ENCODE measurements at places on chromosomes 5 and 9.
A peak's percentile ranks its signal among the peaks of the same experiment; 100 is the strongest.

DNA sequence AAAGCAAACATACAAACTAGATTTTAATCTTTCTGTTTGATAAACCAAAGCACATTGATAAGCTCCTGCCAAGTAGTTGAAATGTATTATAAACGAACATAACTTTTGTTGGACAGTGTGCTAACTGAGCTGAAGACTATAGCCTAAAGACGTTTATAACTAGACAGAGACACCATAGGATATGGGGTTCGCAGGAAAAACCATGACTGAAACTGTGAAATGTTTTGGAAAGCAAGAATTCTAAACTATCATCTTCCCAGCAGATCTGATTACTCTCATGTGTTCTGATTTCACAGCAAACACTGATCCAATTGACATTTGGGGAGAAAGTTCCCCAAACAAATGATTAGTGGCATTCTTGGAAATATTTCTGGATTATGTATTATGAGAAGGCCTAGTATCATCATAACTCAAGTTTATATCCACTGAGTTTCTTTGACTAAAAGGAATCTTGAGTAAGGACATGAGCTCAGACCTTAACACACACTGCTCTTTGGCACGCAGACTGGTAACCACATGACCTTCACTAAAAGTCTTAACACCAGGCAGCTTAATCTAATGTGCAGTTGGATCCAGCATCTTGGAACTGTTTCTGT, 375.2 kb downstream of the ZNF608 start:
- DNase-seq = no peak

- no peak for DNase-seq
Measured at GRCh38 chr9:25936031-25936430, 257.8 kb upstream of the TUSC1 start.

GRCh38 chr9:26375448-26375847, 517.2 kb downstream of the CAAP1 start:
- DNase-seq = no peak

- DNase-seq = peak; percentile 63
Measured at GRCh38 chr5:124692324-124692723, 54.1 kb downstream of the ZNF608 start.

DNA sequence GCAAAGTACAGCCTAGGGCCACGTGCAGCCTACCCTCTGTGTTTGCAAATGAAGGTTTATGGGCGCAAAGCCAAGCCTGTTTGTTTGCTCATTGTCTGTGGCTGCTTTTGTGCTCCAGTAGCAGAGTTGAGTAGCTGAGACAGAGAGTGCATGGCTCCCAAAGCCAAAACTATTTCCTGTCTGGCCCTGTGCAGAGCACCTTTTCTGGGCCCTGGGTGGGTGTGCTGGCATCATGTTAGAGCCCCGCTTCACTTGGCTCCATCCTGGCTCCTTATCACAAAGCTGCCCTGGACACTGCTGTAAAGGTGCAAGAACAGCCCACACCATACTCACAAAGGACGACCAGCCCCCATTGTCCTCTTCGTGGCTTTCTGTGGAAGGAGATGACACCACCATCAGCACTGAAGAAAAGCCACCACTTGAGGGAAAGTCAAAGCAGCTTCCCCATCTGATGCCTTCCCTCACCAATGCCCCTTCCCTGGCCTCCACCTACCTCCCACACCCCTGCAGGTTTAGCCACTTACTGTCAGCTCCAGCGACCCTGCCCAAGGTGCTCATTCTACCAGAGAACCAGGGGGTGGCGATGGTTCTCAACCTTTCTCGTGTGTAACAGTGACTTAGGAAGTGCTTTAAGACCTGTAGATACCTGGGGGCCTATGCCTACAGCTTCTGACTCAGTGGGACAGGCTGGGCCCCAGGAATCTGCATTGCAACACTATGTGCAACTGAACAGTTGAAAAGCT, 23.4 kb downstream of the LCP2 start:
- no peak for DNase-seq

DNA sequence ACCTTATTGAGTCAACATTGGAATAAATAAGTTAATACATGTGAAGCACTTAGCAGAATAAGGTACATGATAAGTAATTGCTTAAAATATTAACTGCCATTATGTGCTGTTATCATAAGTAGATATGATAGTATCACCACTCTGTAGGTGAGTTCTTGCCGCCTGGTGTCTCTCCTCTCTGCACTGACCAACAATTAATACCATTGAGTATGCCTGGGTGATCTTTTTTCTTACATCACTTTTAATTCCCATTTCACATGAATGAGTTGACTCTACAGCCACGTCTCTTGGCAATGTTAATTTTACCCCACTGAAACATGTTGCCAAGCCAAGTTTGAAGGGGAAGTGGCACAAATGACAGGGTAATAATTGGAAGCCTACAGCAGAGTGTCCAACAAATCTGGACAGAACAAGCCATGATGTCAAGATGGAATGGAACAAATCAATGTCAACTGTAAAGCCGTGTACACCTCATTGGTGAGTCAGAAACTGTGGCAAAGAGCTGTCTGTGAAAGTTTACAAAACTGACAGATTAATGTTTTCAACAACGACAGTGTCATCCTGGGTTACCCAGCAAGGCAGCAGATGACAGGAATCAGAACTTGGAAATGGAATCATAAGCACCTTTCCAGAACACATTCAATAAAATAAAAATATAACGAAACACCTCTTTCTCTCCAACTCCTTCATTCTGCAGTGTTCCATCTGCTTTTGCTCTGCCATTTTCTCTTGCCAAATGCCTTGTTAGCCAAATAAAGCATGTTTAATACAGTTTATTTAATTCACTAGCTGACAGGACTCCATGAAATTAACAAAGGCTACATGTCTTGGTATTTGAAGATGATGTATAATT, 330.9 kb downstream of the CTNND2 start:
- DNase-seq = peak; percentile 90

DNA sequence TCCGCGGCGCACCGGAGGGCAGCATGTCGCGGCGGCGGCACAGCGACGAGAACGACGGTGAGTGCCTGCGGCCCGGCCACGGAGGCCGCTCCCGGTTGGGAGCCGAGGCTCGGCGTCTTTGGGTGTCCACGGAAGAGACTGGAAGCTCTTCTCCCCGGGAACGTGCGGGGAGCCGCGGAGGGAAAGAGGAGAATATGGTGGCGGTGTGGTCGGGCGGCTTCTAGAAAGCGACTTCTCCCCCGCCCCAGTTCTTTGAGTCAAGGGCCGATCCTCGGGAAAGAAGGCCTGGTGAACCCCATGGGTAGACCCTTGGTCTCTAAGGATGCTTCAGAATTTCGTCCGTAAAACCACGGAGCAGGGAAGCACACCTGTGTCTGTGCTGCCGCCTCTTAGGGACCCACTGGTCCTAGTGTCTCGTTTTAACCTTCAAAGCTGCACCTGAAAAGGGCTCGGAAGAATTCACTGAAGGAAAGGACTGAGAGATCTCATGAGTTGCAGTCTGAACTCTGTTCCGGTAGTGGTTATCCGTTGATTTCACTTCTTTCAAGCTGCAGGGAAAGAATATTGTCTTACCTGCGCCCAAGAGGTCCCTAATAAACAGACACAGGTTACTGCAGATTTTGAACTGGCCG, 354 bp downstream of the NCBP1 start:
- no peak for DNase-seq

DNA sequence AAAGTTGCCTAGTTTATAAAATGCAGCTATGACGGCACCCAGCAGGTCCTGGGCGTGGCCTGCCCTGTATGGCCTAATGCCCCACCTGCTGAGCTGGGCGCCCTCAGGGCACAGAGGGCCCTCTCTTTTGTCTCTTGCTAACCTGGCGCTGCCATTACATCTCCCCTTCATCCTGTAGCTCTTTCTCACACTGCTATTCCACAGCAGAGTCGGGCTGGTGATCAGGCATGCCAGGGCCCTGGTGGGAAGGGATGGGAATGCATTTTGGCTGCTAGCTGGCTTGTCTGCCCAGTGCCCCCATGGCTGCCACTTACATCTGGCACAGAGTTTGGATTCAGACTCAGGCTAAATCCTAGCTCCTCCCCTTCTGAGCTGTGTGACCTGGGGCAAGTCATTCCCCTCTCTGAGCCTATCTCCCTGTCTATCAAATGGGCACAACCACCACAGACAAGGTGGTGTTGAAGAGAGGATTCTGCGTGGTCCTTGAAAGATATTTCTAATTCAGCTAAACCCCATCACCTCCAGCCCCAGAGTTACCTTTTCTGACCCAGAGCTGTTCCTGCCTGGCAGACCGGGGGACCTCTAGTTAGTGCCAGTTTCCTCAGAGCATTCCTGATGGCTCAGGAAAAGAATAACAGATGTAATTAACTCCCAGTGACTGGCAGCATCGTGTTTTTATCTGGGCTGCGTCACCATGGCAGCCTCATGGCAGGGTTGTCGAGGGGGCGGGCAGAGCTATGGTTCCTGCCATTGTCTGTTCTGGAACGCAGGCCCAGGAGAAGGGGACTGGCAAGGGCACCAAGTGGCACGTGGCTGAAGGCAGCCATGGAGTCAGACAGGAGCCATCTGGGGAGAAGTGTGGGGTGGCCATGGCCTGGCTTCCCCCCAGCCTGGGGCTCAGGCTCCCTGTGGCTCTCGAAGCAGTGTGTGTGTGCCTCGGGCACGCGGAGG, 6.3 kb downstream of the PRR7 start:
- DNase-seq = peak; percentile 11

DNA sequence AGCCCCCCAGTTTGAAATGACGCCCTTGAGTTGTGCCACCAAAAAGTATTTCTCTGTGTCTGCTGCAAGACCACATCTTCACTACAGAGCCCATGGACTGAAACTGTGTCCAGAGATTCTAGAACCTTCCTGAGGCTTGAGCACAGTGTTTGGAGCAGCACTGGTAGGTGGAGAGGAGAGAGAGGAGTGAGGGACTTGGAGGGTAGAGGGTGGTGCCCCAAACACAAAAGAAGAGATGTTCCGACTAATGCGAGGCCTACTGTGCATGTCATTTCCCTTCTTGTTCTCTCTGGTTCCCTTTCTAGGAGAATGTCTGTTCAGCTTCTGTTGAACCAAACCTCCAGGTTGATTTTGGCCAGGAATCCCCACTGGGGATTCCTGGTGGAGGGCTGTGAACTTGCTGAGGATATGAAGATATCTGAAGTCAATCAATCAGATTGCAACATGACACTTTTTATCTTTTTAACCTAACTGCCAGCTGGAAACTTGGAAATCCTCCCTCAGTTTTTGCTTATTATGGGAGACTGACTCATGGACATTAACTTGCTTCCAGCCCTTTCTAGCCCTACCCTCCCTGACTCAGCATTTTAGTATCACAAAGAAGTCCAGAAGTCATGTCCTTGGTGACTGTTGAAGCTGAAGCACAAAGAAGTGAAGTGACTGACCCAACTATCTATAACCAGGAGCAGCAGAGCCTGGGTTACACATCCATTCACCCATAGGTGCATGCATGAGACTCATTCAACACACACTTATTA, 154.5 kb downstream of the NR3C1 start:
- no peak for DNase-seq

- no peak for DNase-seq
Measured at GRCh38 chr9:93326056-93326455, 125.4 kb upstream of the FAM120A start.

DNA sequence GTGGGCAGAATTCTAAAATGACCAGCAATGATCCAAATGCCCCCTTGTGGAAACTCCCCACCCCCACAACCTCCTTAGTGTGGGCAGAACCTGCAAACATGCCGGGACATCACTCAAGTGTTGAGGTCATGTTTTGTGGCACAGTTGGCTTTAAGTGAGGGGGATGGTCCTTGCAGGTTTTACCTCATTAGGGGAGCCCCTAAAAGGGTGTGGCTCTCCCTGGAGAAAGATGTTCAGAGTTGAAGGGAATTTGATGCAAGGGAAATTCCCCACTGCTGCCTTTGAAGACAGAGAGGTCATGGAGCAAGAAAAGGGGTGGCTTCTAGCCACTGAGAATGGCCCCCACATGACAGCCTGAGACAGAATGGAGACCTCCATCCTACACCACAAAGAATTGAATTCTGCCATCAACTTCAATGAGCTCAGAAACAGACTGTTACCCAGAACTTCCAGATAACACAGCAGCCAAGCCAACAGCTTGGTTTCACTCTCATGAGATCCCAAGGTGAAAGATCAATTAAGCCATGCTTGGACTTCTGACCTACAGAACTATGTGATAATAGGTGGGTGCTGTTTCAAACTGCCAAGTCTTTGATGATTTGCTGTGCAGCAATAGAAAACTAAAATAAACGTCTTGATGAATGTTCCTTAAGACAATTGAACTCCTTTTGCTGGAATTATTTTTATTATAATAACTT, 103.4 kb downstream of the MED10 start:
- DNase-seq = no peak

DNA sequence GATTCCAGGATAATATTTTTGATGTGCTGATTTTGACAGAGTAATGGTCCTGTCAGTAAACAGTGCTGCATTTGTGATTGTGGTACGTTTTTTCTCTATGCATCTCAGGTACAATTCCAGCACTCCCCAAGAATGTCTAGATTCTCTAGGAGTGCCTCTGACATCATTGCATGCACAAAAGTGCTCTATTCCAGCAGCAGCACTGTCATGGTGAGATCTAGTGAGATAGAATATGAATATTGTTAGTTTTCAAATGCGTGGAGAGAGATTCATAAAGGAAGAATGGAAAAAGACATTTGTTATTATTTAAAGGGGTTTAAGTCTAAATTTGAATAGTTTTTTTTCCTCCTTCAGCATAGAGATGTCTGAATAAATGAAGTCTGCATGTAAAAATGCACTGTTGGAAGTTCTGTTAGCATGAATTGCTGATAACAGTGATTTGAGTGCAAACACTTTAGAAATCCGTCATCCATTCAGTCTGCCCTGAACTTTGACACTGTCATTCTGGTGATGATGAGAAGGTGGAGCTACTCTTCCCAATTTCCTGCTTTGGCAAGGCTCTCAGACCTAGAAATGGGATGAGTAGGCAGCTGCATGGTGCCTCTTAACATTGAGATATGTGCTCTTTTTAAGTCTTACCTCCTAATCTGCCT, 84.6 kb downstream of the GAPVD1 start:
- no peak for DNase-seq

DNA sequence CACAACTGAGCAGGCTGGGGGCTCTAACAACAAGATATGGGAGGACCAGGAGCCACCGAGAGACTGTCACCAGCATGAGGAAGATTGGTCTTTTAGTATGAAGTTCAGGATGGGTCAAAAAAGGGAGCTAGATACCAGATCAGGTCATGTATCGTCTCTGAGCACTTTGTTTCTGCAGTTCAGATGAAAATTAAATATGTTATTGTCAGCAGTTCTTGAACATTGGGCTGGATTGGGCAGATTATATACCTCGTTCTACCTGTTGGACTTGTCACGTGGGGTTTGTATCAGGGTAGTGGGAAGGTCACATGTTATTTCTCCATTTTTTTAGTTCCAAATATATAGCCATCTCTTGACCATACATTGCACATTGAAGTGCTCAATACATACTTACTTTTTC, 47.3 kb downstream of the RCL1 start:
- DNase-seq = no peak

DNA sequence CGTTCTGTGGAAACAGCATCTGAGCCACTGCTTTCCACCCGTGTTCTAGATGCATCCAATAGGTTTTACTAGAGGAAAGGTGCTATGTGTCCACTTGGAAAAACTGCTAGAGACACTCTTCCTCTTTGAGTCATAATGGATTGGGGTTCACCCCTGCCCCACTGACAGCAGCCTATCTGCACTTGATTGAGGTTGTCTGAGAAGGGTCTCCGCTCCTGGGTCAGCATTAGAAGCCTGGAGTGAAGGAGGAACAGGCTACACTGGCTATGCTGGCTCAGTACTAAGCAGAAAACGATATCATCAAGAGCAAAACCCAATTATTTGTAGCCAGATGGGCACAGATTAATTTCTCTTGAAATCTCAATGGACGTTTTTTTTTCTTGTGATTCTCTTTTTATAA, 152.6 kb upstream of the IQGAP2 start:
- no peak for DNase-seq

Data from NCI-H446 treated with DMSO at 0.1 percent for 48 hours (cell line).